ENCODE measurements at places on chromosomes 3 and 15.

DNA sequence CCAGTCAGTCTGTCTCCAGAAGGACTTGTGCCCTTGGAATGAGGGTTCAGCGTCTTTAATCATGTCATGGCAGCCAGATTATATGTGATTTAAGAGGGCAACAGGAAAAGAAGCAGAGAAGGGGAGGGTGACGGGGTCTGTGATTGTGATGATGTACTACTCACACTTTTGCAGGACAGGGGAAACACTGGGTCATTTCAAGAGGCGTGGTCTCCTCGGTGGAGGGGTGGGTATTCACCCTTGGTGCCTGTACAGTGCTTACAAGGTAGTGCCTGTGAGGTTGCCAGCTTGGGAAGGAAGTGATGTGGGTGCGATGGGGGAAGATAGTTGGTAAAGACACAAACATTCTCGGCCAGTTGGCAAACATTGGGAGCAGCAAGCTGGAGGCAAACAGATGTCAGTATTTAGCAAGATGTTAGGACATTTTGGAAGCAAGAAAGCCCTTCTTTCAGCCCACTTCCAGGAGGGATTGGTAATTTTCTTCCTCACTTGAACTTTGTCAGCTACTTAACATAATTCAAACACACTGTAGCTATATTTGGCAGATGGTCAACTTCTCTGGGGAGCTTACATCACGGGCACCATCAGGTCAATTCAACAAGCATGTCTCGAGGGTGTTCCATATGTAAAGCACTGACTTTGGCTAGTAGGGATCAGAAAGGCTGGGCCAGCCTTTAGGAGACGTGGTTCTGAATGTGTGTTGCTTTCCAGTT lies 71.4 kb upstream of the ROPN1 start:
- DNase-seq: no peak

- no peak for DNase-seq
These were observed 588.9 kb downstream of the FOXP1 start for GRCh38 chr3:70994644-70995043.

GRCh38 chr3:136712941-136713340 lies 39.2 kb downstream of the STAG1 start:
- DNase-seq: no peak

DNA sequence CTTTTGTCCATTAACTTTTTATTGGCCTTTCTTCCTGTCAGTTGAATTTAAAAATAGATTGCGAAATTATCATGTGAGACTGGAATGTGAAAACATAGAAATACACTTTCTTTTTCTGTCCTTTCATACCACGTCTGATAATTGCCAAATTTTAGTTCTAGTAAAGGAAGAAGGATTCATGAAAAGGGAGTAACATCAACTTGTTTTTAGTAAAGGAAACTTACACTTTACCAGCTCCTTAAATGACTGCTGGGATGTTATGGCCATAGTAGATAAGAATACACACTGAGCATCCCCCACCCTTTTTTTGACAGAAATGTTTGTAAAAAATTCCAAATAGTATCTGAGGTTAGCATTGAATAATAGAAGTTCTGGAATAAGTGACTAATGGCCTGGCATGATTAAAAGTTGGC lies 137.9 kb downstream of the NEO1 start:
- DNase-seq: no peak

DNA sequence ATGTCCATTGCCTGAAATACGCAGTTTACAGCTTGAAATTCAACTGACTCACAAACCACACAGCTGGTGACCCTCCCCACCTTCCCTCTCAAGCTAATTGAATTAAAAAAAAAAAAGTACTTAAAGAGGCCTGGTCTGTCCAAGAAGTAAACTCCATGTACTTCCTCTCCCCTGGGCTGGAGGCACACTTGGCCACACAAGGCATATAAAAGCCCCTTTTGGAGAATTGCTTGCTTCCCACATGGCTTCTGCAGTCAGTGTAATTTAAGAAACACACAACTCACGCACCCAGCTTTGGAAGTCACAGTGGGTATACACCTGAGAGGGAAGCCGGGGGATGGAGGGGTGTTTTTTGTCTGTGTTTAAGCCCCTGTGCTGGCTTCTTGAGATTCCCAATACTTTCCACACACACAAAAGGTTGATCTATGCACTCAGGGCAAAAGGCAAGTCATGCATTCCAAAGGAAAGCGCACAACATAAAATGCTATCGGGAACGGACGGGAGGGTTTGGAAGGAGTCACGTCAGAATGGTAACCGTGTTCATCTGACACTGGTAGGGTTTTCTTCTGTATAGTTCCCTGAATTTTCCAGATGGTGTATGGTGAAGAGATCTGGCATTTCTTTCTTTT lies 106.6 kb upstream of the ALDH1A3 start:
- DNase-seq: no peak

- no peak for DNase-seq
These were observed 26.9 kb upstream of the ATG7 start for GRCh38 chr3:11245276-11245675.

DNA sequence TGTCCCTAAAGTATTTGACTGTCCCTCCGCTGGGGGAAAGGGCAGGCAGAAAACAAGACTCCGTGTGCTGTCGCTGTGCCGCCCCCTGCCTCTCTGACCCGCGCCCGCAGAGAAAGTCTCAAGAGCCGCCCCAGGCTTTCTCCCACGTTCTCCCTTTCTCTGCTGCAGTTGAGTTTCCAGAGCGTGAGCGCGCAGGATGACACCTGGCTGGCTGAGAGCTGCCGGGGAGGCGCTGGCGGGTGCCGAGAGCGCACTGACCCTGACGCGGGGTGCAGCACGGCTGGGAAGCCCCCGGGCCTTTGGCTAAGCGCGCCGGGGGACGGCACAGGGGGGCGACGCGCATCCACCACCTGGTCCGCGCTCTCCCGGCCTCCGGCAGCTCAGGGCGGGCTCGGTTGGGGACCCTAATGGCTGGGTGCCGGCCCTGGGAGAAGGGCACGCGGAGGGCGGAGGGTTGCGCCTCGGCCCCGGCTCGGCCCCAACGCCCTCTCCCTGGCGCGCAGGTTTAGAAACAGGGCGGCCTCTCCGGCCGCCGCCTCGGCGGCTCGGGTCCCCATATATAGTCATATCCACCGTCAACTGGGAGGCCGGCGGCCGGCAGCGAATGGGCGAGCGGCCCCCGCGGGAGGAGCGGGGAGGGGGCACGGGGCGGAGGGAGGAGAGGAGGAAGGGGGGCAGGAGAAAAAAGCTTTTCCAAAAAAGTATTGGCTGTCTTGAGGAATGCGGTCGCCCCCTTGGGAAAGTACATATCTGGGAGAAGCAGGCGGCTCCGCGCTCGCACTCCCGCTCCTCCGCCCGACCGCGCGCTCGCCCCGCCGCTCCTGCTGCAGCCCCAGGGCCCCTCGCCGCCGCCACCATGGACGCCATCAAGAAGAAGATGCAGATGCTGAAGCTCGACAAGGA lies at the start of gene TPM1:
Gene TPM1 (plus strand): TSS at position 774 of the 903 bp plus-strand sequence. CDS start 83 bp downstream, at position 857.
- peak; percentile 57 for DNase-seq

DNA sequence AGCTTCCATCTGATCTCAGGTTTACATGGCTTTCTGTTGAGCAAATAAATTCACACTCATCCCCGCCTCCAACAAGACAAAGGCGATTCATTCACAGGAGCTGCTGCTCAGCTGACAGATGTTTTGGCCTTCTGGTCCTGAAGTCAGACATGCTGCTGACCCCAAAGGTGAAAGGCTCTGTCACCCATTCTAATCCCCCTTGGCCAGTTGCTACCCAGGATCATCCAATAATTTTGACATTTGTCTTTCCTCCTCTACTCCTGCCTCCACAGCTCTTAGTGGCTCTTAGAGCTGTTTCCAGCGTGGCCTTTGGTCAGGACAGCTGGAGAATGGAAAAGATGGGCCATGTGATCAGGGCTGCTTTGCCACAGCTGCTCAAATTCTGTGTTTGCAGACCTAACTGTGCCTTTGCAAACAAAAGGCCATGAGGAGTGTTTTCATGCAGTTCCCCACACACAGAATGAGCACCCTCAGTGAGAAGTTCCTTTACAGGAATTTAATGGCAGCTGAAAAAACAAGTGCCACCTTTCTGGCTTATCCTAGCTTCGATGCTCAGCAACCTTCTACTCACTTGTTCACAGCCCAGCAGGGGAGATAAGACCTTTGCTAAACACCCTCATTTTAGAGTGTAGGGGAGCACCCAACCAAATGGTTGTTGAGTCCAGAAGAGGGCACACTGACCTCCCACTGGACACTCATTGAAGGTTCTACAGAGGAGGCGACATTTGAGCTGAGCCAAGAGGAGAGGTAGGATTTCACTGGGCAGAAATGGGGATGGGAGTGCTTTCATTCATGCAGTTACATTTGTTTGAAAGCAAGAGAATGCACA lies 39.0 kb downstream of the CYP19A1 start:
- no peak for DNase-seq

DNA sequence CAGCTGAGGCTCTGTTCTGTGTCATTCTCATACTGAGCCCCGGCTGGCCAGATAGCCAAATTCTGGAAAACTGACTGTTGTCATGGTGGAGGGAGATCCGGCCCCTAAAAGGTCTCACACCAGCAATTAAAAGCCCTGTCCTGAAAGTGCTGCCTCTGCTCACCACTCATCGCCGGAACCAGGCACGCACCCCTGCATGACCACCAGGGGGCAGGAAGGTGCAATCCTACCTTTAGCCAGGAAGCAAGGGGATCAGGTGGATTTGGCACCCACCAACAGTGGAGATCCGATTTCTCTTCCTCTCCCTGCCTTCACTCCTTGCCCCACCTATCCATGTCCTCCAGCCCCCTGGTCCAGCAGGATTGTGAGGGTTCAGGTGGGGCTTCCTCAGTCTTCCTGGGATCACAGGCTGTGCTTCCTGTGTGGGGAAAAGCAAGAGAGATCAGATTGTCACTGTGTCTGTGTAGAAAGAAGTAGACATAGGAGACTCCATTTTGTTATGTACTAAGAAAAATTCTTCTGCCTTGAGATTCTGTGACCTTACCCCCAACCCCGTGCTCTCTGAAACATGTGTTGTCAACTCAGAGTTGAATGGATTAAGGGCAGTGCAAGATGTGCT lies 16.1 kb upstream of the CACNA2D2 start:
- peak; percentile 16 for DNase-seq

DNA sequence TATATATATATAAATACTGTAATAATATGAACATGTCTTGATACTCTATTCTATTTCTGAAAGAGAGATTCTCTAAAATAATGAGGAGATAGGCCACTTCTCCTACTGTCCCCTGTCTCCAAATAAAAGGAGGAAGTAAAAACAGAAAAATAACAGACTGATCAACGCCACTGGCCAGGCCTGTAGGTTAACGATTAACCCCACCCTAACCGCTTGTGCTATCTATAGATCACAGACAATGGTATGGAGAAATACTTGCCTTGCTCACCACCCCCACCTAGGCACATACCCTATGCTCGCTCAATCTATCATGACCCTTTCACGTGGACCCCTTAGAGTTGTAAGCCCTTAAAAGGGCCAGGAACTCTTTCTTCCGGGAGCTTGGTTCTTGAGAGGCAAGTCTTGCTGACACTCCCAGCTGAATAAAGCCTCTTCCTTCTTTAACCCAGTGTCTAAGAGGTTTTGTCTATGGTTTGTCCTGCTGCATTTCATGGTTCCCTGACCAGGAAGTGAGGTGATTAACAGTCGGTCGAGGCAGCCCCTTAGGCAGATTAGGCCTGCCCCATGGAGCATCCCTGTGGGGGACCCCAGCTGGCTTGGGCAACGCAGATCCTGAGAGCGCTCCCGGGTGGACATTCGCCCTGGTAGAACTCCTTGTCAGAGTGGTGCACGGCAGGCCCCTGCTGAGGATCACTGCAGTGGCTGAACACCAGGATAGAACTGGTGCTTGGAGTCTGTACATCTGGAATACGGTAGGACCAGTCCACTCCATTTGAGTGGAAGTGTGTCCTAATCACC lies 521.8 kb upstream of the CNTN3 start:
- no peak for DNase-seq

DNA sequence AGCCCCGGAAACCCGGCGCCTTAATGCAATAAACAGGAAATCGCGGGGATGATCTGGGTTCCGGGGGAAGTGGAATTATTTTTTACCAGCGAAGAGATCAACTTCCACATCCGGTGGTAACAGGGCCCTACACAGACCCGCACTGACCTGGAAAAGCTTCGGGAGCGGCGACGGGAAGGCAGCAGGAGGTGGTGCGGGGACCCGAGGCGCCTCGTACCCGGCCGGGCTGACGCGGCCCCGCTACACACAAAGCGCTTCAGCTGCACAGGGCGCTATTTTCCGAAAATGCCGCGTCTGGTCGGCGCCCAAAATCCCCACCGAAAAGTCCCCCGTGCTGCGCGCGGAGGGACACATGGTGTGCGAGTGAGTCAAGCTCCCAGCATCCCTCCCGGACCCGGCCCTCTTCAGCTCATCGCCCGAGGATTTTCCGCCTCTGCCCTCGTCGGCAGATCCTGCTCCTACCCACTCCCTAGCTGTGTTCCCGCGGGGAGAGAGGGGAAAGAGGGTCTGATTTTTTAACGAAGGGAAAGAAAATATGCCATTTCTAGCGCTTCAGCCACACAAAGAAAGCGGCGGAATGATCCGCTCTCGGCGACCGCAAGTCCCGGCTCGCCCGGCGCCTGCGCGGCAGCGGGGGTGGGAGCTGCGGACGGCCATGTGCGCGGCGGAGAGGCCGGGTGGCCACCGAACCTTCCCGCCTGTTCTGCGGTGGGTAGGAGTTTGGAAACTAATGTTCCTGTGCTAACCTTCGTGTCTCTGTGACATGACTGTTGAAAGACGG lies at the start of gene GABPB1:
Gene GABPB1 (minus strand): TSS at position 361 of the 781 bp plus-strand sequence. CDS start 45,400 bp downstream, outside the sequence.
- peak; percentile 84 for DNase-seq

GRCh38 chr3:9019259-9019961 lies 56.1 kb upstream of the RAD18 start:
- no peak for DNase-seq

GRCh38 chr3:94978084-94978483 lies 915.2 kb downstream of the NSUN3 start:
- DNase-seq: no peak

Data from SW 1271 (cell line).